ENCODE measurements at places on chromosomes 7 and 10. TPM values are rescaled to one million over a fixed set of nuclear protein-coding genes. Genes with fewer than 3 reads are reported as not detected.

- peak; percentile 70 for DNase-seq
Observed at GRCh38 chr7:151736403-151736909, 140.5 kb downstream of the PRKAG2 start.

Gene AVPI1
- polyA plus RNA-seq, result 5.3 TPM

Gene CADPS2
- polyA plus RNA-seq, result 74.2 TPM

GRCh38 chr7:107961405-107961804 is 41.6 kb downstream of the LAMB1 start:
- no peak for DNase-seq

Gene LBX1
- polyA plus RNA-seq, result 1.5 TPM

DNA sequence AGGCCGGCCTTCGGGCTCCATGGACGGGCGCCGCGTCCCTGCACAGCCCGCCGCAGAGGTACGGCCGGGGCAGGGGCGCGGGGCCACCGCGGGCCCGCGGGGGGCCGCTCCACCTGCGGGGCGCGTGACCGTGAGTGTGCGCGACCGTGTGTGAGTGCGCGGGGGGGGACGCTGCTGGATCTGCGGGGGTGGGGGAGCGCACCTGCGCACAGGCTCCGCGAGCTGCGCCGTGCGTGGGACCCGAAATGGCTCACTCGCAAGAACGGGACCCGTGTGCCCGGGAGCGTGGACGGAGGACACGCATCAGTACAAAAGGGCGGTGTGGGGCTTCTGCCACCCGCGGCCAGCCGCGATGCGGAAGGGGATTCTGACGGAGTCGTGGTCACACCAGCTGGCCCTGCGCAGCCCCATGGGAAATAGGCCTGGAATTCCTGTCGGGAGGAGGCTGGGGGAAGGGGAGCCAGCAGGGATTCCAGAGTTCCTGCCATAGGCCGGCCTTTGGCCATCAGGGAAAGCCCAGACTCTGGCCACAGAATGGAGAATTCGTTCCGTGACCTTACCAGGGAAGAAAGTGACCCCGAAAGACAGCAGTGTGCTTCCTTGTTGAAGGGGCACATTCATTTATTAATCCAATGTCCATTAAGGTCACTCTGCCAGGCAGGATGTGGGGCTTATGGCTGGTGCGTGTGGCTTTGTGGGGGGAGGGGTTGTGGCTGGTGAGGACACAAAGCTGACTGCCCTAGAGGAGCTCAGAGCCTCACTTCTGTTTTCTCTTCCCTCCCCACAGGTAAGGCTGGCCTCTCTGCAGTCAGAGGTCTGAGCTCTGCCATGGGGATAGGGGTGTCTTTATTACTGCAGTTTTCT is 494 bp downstream of the REPIN1 start:
- DNase-seq, result peak; percentile 52
